ENCODE measurements at places on chromosomes 3 and 15.
A peak's percentile ranks its signal among the peaks of the same experiment; 100 is the strongest.

DNA sequence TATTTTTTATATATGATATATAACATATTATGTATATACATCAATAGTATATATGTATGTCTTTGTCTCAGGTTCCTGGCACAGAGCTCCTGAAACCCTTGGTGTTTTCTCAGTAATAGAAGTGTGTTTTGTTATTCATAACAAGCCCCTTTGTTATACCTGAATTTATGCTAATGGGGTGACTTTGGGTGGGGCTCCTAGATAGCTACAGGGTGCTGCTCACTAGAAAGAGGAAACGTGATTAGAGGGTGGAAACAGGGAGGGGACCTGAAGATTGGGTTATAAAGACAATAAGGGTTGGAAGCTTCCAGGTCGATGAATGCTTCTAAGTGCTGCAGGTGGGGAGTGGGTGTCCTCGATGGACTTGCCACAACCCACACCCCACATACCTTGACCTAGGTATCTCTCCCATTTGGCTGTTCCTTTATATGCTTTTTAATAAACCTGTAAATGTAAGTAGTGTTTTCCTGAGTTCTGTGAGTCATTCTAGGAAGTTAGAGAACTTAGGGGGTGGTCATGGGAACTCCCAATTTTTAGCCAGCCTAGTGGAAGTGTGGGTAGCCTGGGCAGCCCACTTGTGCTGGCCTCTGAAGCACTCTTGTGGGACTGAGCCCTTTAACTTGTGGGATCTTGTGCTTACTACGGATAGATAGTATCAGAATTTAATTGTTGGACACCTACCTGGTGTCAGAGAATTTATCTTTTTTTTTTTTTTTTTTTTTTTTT is 36.9 kb upstream of the C15orf39 start:
- no peak for DNase-seq

GRCh38 chr15:74788042-74788682 is 6.3 kb downstream of the CSK start:
- no peak for DNase-seq

GRCh38 chr3:145377301-145377700 is 783.7 kb downstream of the PLOD2 start:
- DNase-seq, result no peak

GRCh38 chr3:119322835-119323722 is 28.9 kb downstream of the ARHGAP31 start:
- DNase-seq, result peak; percentile 50

- no peak for DNase-seq
These were observed 254.5 kb upstream of the ROPN1 start for GRCh38 chr3:124246376-124246775.

- DNase-seq, result no peak
These were observed 18.6 kb upstream of the THSD4 start for GRCh38 chr15:71096676-71097075.

DNA sequence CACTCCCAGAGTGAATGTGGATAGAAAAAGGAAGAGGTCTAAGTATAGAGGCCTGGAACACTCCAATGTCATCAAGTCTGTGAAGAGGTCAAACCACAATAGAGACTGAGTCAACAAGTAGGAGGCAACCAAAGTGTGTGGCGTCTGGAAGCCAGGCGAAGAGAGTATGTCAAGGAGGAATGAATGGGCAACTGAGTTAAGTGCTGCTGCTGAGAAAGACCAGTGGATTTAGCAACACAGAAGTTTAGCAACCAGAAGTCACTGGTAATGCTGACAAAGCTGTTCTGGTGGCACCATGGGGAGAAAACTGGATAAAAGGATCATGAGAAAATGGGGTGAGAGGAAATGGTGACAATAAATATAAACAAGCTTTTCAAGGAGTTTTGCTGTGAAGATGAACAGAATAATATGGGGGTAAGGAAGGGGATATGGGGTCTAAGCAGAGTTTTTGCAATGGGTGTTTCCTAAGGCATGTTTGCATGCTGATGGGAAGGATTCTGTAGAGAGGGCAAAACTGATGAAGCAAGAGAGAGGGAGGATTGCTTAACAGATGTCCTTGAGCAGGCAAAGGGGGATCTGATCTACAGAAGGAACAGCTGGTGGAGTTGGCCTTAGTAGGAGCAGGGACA is 38.4 kb downstream of the PCOLCE2 start:
- peak; percentile 13 for DNase-seq

DNA sequence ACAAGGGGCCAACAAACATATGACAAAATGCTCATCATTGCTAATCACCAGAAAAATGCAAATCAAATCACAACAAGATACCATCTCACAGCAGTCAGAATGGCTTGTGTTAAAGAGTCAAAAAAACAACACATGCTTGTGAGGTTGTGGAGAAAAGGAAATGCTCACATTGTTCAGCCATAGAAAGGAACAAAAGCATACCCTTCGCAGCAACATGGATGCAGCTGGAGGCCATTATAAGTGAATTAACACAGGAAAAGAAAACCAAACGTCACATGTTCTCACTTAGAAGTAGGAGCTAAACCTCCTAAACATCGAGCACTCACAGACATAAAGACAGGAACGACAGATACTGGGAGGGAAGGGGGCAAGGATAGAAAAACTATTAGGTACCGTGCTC is 678.4 kb upstream of the GRM7 start:
- DNase-seq, result no peak

DNA sequence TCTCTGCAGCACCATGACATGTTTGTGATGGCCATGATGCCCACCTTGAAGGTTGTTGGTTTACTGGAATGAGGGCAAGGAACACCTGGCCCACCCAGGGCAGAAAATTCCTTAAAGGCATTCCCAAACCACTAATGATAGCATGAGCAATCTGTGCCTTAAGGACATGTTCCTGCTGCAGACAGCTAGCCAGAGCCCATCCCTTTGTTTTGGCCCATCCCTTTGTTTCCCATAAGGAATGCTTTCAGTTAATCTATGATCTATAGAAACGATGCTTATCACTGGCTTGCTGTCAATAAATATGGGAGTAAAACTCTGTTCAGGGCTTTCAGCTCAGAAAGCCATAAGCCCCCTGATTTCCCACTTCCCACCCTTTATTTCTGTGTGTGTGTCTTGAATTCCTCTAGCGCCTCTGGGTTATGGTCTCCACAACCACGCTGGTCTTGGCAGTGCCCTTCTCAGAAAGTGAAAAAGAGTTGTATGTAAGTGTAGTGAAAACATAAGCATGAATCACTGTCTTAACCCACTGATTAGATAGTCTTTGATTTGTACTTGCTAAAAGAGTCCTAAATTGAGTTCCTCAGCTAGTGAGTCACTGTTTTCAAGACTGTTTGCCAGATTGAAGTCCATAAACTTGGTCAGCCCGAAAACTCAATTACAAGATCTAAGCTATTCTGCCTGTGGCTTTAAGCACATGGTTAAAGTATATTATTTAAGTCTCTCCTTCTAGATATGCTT is 19.0 kb upstream of the CCR2 start:
- DNase-seq, result no peak

DNA sequence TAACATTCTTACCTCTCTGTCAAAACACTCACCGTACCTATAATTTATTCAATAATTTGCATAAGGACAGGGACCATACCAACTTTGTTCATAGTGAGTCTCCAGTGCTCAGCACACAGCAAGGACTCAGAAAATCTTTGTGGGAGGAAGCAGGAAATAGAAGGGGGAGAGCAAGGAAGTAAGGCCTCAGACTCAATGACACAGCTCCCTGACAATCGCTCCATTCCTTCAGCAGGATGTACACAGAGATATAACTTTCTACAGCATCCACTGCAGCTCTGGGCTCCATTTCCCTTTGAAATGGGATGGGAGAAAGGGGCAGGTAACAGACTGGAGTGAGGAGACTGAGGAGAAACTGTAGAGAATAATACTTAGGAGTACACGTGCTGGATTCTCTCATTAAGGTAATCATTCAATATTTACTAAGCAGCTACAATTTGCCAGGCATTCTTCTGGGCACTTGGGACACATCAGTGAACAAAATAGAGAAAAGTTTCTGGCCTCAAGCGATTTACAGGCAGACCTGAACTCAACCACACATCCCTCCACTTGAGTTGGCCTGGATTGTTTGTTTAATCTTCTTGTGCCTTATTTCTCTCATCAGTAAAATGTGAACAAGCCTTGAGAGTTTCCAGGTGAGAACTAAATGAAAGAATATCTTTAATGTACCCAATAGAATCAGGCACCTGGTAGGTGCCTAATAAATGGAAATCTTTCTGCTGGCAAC is 330.3 kb upstream of the THBS1 start:
- no peak for DNase-seq

GRCh38 chr3:59572106-59572505 is 522.3 kb upstream of the CFAP20DC start:
- DNase-seq, result no peak

GRCh38 chr3:128714887-128715491 is 11.0 kb upstream of the RAB7A start:
- DNase-seq, result no peak

- no peak for DNase-seq
These were observed 327.1 kb downstream of the KBTBD8 start for GRCh38 chr3:67325231-67325630.

Measured in NCI-H187 (cell line).